GM04503 (cell line): ENCODE measurements at places on chromosomes 11 and 22.

DNA sequence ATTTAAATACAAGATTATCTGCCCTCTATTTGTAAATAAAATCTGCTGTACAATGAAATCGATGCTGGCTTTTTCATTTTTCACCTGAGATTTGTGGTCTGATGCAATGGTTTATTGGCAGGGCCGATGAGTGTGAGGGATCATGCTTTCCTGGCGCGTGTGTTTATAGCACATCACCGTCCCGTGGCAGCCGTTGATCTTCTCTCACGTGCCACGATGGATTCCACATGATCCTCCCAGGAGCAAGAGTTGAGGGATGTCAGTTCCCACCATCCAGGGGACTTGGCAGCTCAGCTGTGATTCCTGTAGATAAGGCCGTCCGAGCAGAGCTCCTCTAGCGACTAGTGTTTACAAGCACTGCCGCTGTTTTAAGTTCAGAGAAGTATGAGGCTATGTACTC is 213.7 kb downstream of the TBC1D22A start:
- DNase-seq, result no peak

- DNase-seq, result no peak
Observed at GRCh38 chr11:102416976-102417375, 35.6 kb downstream of the TMEM123 start.

DNA sequence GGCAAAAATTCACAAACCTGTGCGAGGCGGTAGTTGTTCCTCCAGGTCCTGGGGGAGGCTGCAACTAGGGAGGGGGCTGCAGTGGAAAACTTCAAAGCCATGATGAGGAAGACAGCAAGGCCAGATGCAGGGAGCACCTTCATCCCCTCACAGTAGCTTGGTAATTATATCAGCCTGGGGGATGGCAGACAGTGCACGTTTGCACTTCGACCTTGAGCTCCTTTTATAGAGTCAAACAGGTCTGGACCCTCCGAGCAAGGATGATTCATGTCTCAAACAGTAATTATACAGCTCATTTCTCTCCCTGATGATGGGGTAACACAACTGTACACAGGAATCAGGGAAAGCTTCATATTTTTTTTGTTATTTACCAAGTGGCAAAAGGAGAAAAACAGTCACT is at the start of gene MMP20:
MMP20 (minus strand) TSS at position 156 of the 400 bp plus-strand sequence; CDS start at position 143, 13 bp downstream.
- no peak for DNase-seq

- no peak for DNase-seq
Observed at GRCh38 chr22:31822523-31822922, 68.7 kb downstream of the DEPDC5 start.

DNA sequence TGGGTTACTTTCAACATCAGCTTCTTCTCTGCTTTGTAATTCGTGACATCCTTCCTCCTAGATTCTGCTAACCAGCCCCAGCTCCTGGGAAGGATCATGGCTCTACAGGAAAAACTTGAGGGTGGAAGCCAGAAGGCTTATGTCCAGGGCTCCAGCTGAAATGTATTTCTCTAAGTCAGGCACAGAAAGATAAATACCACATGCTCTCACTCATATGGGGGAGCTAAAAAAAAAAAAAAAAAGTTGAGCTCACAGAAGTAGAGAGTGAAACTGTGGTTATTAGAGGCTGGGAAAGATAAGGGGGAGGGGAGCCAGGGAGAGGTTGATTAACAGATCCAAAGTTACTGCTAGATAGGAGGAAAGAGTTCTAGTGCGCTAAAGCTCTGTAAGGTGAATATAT is 74.9 kb downstream of the DSCAML1 start:
- no peak for DNase-seq

DNA sequence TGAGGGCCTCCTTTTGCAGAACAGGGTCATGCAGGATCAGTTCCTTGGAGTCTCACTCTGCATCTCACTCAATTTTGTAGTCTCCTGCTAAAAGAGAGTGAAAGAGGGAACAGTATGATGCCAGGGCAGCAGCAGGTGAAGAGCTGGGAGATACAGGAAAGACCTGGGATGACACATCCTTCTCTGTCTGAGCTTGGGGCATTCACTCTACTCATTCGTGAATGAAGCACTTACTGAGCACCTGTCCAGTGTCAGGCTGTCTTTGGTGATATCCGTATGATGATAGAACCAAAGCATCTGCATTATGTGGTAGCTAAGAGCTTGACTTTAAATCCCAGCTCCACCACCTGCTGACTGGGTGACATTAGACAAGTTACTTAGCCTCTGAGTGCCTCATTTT is 14.4 kb downstream of the SREBF2 start:
- DNase-seq, result no peak

DNA sequence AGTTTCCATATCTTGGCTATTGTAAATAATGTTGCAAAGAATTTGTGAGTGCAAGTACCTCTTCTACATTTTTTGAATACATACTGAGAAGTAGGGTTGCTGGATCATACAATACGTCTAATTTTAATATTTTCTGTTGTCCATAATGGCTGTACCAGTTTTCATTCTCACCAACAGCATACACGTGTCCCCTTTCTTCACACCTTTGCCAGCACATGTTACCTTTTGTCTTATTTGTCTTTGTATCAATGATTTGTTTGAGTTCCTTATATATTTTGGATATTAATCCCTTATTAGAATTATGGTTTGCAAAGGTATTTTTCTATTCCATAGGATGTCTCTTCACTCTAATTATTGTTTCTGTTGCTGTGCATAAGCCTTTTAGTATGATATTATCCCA is 904.3 kb downstream of the METTL15 start:
- no peak for DNase-seq

DNA sequence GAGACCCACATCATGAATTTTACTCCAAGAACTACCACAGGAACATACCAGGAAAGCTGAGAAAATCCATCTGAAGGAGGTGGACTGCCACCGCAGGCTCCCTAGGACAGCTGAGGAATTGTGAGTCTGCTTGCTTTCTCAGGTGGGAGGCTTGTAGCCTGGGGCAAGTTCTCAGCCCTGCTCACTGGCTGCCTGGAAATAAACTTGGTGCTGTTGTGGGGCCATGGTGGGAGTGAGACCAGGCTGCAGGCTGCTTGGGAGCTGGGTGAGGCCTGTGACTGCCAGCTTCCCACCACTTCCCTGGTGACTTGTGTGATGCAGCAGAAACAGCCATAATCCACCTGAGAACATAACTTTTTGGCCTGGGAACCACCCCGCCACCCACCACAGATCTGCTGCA is 132.7 kb upstream of the RAG2 start:
- DNase-seq, result no peak
